CD4-positive, alpha-beta memory T cell (primary cell): ENCODE measurements at places on chromosomes 3 and 15.

DNA sequence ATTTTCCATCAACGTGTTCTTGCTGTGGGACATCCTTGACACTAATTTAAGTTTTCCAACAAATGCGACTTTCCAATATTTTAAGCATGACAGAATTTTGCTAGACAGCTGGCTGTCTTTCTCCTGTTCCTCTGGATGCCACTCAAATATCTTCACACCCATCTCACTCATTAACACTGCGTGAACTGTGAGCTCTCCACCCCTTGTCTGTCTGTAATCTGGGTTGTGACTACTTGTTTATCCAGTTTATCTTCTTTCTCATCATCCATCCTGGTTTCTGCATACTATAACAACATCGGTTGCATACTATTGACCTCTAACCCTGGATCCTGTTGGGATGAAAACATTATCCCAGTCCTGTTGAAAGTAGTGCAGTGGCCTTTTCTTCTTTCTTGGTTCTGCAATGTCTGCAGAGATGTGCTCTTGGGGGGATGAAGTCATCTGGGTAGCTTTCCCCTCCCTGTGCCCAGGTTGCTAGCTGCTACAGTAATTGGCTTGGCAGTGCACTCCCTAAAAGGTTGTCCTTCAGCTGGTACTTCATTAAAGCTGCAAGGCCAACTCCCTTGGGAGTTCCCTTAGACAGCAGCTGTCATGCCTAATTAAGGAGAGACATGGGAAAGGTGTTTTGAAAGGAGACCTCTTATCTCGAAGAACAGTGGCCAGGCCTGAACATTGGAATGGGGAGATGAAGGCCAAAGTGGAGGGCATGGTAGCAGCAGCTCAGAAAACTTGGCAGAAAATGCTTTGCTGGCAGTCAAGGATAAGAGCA lies 24.7 kb downstream of the KAT2B start:
- DNase-seq = no peak

DNA sequence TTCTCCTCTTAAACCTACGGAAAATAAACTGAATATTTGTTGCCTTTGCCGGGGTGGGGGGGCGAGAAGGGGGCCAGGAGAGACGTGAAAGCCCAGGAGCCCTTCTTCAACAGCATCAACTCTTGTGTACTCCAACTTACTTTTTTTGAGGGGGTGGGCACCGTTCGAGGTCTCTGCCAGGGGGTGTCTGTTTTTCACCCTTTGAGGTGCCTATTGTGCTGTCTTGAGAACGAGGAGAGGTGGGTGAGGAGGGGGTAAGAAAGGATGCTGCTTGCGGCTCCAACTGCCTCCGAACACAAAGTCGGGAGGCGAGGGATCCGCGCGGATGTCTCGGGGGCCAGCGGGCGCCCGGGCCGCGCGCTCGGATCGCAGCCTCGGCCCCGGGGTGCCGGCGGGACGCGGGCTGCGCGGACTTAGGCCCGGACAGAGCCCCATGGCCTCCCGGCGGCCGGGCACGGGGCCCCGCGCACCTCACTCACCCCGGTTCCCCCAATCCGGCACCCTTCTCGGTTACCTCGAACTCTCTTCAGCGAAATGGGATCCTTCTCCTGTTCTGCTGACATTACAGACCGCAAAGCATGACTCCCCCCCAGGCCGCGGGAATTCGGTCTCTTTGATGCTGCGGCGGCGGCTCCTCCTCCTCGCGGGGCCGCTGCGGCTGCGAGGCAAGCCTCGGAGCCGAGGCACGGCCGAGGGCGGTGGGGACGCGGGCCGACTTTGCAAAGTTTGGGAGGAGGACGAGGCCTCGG lies 650 bp downstream of the PYGO1 start:
- DNase-seq = no peak

DNA sequence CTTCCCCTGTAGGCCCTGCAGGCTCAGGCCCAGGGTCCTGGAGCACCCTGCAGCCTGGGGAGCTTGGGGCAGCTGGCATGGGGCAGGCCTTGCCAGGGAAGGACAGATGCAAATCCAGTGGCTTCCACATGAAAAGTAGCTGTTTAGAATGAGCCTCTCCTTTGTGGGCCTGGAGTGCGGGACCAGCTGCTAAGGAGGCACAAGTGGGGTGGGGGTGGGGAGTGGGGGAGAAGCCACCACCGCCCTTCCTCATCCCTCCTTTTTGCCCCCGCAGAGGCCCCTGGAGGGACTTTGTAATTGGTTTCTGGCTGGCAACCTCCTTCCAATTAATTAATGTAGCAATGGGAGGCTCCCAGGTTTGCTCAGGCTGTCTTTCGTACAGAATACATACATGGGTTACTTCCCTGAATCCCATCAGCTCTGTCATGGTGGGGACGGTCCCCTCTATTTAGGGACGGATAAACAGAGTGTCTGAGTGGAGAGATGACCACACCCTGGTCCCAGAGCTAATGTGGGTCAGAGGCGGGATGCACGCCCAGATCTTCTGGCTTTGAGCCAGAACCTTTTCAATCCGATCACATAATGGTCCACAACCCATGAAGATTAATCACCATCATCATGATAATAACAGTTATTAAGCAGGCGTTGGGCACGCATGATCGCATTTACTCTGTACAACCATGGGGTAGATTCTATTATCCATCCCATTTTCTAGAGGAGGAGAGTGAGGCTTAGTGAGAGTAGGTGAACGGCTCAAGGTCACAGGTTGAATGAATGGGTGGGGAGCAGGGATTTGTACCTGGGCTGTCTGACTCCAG lies 6.2 kb downstream of the CORO2B start:
- no peak for DNase-seq

DNA sequence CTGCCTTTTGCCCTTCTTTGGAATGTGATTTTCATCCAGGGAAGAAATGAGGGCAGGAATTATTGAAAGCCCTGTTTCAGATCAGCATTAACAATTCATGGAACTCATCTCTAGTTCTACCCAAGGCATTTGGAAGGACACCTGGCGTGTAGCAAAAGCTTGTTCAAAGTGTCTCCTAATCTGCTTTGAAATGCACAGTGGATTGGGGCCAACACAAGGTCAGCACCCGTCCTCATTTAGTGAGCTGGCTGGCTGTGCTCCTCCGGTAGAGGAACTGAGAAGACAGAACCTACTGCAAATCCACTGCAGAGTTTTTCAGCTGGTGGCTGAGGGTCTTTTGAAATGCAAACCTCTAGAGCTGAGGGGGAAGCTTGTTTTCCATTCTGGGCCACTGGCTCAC lies 141.6 kb upstream of the STT3B start:
- no peak for DNase-seq

DNA sequence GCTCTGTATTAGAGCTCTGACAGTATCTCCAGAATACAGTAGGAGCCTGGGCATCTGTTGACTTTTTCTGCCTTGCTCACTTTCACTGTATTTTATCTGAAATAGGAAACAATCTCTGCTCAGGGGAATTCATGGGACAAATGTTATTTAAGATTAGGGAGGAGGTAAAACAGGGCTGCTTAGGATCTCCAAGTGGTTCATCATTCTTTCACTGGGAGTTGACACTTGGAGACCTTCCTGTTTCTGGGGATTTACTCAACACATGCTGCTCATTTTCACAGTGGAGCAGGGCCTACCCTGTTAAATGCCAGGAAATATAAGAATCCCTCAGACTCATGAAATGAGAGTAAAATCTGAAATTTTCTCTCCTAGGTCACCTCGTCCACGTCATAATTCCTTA lies 185.5 kb downstream of the GAP43 start:
- DNase-seq = no peak

- no peak for DNase-seq
Observed at GRCh38 chr3:120839120-120839519, 68.9 kb upstream of the STXBP5L start.

DNA sequence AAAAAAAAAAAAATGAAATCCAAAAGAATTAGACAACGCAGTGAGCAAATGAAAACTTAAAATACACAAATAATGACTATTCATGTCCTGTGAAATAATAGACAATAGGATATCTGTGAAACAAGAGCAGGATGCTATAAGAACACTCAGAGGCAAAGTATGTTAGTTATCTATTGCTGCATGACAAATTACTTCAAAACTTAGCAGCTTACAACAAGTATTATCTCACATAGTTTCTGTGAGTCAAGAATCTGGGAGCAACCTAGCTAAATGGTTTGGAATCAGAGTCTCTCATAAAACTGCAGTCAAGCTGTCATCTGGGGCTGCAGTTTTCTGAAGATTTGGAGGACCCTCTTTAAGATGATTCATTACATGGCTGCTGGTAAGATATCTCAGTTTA lies 36.5 kb upstream of the ZMAT3 start:
- no peak for DNase-seq

DNA sequence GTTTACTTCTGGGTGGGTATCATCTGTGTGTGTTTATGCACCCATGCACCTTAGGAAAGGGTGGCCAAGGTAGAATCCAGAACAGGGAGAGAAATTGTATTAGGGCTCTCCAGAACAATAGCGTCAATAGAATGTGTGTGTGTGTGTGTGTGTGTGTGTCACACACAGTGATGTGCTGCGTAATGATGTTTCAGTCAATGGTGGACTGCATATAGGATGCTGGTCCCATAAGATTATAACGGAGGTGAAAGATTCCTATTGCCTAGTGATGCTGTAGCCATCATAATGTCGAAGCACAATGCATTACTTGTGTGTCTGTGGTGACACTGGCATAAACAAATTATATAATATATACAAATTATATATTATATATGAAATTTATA lies 69.3 kb upstream of the PRR23C start:
- no peak for DNase-seq

- no peak for DNase-seq
Observed at GRCh38 chr3:106529738-106530137, 660.9 kb upstream of the CBLB start.

DNA sequence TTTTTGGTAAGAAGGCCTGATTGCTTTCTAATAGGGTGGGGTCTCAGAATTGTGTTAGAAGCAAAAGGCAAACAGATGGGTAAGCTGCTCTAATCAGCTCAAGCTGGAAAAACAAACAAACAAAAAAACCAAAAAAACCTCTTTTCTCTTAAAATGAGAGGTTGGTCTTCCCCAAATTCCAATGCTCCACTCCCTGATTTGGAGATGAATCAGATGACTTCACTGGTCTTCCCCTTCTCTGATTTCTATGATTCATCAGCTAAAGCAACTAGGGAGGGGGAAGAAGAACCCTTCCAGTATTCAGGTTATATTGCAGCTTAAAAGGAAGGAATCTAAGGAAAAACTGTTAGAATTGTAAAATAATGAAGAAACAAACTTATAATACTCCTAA lies 9.6 kb upstream of the ANXA2 start:
- no peak for DNase-seq

GRCh38 chr15:80234883-80235282 lies 17.1 kb downstream of the CTXND1 start:
- peak; percentile 2 for DNase-seq

DNA sequence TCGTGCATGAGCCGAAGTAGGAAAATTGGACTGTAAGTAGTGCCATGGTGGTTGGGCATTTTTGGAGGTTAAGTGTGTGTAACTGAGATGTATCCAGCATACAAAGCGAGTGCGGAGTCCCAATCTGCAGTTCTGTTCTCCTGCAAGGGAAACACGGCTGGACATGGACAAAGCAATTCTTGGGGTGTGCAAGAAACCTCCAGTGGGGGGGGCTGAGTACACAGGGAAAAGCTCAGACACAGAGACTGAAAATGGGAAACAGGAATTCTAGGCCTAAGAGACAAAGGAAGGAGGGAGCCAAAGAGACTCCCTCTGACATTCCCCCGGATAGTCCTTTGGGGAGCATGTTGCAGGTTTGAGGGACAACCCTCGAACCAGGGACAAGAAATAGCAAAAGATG lies 83.2 kb upstream of the PLSCR4 start:
- DNase-seq = no peak

GRCh38 chr3:126519506-126520455 lies 2.2 kb upstream of the UROC1 start:
- no peak for DNase-seq
